ENCODE measurements at places on chromosomes 12 and 14. TPM values are rescaled to one million over a fixed set of nuclear protein-coding genes. Genes with fewer than 3 reads are reported as not detected.

The TEX52 gene
- total RNA-seq = not detected

The PAH gene
- not detected for total RNA-seq

The WNT1 gene
- total RNA-seq = not detected

The KRT80 gene
- not detected for total RNA-seq

The P2RX2 gene
- total RNA-seq = not detected

The CISTR gene
- not detected for total RNA-seq

The A2ML1 gene
- total RNA-seq = not detected

DNA sequence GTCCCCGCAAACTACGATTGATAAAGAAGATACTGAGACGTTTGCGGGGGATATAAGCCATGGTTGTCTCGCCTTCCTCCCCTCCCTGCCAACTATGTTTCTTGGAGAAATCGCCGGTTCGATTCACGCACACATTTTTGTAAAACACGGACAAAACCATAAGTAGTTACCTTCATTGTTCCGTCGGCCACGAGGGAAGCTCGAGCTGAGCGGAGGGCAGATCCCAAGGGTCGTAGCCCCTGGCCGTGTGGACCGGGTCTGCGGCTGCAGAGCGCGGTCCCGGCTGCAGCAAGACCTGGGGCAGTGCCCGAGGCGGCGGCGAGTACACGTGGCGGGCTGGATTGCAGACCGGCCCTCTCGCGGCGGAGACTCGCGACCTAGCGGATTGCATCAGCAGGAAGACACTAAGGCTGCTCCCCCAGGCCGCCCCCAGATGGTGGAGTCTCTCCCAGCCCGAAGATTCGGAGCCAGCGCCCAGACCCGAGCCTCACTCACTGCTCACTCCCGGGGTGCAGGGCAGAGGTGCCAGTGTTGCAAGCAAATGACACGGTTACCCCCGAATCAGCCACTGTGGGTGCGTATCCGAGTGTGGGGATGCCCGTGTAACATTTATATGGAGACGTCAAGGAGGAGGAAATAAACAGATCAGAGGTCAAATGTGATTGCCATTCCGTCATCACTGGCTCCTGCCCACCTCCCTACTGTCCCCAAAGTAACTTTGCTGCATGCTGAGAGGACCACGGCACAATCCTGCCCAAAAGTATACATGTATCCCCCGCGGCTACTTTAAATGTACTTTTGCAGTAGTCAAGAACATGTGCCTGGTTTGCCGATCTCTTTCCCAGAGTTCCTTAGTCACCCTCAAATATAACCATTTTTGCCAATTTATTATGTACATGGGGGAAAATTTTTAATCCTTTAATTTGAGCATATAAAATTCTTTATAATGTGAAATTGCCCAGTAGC is at the start of gene BCAT1:
BCAT1 (minus strand) TSS at position 345 of the 966 bp plus-strand sequence; CDS start at position 176, 169 bp downstream.
- DNase-seq = peak; percentile 92
